ENCODE measurements at places on chromosomes 6 and 20.

- DNase-seq: no peak
Measured at GRCh38 chr6:15477746-15478145, 185.1 kb downstream of the DTNBP1 start.

- DNase-seq: no peak
Measured at GRCh38 chr6:156555116-156555515, 222.1 kb upstream of the ARID1B start.

- DNase-seq: no peak
Measured at GRCh38 chr20:57770852-57771720, 61.3 kb upstream of the PMEPA1 start.

- no peak for DNase-seq
Measured at GRCh38 chr20:39904476-39905112, 784.4 kb downstream of the MAFB start.

GRCh38 chr6:11788043-11788442 lies 9.4 kb upstream of the ADTRP start:
- no peak for DNase-seq

DNA sequence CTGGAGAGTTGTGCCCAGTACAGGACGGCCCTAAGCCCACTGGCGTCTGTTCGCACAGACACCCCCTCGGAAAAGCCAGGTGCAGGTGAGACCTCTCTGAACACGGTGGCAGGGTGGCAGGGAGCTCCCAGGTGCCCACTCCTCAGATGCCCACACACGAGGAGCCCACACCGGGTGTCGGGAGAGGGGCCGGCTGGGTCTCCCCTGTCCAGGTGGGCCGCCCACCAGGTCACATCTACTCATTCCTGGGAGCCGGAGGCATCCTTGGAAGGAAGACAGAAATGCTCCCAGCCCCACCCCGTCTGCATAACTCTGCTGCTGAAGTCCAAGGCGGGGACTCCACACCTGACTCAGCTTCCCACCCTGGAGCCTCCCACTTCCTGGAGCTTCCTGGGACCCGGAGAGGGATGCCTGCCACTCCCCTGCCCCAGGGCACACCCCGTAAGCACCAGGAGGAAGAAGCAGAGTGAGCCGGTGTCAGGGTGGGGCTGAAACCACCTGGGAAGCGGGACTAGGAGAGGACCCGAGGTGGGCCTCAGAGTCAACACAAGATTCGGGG lies 2.5 kb downstream of the SRMS start:
- DNase-seq: no peak

DNA sequence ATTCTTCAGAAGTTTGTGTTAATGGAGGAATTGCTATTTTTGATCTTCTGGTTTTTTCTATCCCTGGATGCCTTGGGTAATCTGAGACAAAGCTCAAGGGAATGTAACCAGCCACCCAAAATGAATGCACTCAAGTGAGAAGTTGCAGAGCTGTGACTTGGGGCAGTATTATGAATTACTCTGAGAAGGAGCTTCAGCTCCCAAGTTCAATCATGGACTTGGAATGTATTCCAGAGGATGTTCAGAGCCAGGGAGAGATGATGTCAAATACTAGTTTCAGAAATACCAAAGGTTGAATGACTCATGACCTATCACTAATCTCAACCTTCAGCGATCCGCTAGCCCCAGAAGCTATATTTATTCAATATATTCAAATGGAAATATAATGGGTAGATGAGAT lies 375.2 kb upstream of the PLCB4 start:
- DNase-seq: no peak

GRCh38 chr6:73004231-73004630 lies 221.1 kb downstream of the KHDC1L start:
- no peak for DNase-seq

DNA sequence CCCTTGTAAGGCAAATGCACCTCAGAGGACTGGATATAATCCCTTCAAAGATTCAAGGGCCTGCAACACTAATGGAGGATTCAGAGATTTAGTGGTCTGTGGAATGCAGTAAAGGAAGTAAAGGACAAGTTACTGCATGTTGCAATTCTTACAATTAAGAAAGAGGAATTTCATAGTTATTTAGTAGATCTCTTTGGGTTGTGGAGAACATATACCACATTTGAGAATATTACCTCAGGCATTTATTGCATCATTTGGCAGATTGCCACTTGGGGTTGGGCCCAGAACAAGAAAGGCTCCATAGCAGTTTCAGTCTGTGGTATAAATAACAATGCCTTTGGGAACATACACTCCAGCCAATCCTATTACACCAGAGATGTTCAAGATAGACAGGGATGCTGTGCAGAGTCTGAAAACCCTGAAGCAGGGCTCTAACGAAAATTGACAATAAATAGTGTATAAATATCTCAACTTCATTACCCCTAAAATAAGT lies 20.9 kb upstream of the EPM2A start:
- no peak for DNase-seq

DNA sequence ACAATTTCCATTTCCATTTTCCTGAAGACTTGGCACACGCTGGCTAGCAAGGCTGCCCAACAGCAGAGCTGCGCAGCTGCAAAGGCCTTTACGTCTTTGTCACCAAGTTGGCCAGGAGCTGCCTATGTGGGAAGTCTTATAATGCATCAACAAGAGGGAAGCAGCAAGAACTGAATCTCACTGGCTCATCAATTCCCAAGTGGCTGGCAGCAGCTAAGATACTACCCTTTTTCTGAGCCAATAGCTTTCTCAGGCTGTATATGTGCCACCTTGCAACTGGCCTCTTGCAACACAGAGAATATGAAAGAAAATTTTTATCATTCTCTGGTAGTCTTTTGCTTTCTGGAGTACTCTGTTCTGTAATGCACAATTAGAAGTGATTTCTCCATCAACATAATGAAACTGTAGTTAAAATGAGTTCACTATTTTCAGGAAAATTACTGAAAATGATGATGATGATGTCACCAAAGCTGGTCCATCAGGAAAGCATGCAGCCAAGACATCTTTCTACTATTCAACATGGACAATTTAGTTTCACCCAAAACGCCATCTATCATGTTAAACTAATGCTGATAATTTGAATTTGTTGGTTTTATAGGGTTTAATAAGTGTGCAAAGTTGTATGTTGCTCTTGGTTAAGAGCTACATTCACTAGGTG lies 97.3 kb upstream of the FOXA2 start:
- DNase-seq: no peak

DNA sequence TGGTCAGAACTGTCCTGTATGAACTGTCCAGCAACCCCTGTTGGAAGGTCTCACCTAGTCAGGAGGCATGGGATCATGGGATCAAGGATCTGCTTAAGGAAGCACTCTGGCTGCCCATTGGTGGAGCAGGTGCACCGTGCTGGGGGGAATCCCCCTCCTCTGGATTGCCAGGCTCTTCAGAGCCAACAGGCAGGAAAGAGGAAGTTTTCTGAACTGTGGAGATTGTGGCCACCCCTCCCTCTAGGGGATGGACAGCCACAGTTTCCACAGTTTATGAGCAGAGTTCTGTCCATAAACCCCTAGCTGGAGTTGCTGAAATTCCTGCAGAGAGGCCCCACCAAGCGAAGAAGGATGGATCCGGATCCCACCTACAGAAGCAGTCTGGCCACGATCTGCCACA lies 13.0 kb upstream of the HLA-DQB1 start:
- DNase-seq: no peak

- no peak for DNase-seq
Measured at GRCh38 chr6:25157183-25157582, 122.0 kb upstream of the CARMIL1 start.

DNA sequence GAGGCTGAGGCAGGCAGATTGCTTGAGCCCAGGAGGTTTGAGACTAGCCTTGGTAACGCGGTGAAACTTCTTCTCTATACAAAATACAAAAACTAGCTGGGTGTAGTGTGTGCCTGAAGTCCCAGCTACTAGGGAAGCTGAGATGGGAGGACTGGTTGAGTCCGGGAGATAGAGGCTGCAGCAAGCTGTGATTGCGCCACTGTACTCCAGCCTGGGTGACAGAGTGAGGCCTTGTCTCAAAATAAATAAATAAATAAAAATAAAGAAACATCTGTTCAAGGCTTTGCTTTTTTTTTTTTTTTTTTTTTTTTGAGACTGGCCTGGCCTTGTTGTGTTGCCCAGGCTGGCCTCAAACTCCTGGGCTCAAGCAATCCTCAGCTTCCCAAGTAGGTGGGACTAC lies 23.7 kb upstream of the SLC23A2 start:
- DNase-seq: no peak

DNA sequence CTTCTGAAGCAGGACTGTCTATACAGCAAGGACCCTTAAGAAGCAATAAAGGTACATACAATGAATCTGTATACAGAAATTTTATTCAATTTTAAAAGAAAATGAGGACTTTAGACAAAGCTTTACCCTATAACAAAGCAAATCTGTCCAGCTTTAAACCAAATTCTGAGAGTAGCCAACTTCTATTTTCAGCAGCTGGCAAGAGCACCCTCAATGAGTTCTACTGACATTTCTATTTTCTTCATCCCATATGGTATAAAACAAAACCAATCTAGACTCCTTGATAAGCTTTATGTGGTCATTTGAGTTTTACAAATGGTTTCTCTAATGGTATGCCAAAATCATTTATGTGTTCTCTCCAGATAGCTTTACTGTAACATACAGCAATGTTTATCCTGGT lies 12.7 kb downstream of the CPNE1 start:
- DNase-seq: no peak

DNA sequence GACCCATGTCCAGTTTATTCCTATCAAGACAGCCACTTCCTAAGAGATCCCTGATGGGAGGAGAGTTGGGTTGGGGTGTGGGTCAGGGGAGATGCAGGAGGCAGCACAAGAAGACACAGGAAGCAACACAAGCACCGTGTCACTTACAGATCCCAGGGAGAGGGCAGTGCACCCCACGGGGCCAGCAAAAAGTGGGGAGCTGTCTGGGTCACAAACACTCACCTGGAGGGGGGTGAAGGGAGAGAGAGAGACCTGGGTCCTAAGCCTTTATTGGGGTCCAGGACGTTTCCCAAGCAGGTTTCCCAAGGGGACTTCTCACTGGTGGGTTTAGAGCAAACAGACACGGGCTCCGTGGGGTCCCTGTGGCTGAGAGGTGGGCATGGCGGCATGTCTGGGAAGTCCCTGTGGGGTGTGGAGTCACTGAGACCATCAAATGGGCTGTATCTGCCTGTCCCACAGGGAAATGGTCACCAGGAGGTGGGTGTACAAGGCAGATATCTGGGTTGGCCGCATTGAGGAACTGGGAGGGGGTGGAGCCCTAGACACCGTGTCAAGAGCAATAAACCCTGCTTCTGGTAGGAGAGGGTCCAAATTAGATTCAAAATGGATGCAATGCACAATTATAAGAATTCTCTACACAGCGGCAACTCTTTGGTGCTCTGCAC lies 1.6 kb upstream of the CD93 start:
- no peak for DNase-seq

DNA sequence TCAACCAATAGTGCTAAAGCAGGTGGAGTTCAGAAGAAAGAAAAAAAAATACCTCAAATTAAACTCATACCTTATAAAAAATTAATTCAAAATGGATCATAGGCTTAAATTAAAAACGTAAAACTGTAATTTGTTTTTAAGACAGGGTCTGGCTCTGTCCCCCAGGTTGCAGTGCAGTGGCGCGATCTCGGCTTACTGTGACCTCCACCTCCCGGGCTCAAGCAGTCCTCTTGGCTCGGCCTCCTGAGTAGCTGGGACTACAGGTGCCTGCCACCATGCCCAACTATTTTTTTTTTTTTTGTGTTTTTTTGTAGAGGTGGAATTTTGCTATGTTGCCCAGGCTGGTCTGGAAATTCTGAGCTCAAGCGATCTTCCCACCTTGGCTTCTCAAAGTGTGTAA lies 111.6 kb downstream of the HDGFL1 start:
- no peak for DNase-seq

DNA sequence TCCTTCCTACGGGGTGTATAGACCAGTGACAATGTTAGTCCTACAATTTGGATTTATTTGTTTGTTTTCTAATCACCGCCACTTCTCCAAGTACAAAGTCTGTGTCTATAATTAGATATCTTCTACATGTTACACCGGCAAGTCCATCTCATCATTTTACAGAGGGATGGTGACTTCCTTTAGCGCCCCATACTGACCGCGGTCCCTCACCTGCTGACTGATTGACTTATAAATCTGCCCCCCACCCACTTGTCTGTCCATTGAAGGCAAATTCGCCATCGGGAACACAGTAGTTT lies 8.9 kb upstream of the NR2E1 start:
- DNase-seq: no peak

DNA sequence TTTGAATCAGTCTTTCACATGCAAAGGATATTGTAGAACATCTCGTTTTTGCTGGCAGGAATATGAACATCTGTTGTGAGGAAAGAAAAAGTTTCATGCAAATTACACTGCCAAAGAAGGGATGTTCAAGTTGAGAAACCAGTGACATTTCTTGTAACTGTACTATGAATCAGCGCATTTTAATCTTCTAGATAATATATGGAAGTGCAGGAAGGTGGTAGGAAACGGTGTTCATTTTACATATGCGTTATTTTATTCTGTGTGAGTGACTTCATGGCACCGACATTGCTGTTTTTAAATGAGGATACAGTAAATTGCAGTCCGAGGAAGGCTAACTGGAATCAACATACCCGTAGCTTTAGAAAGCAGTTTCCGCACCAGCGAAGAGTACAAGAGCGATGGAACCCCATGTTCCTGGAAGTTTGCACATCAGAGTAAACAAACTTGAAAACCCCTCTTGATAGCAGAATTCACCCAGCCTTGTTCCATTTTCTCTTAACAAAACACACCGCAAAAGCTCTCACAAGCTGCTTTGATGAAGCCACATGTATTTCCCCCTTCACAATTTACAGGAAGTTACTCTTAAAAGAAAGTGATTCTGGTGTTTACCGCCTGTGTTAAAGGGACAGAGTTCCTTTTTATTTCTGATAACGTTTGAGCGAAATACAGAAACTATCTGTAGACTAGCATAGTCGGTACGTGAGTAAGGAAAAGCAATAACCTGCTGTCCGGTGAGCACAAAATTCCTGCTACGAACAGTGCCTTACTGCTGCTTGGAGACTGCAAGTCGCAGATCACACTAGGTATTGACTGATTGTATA lies 11.5 kb downstream of the PRDM1 start:
- DNase-seq: no peak

DNA sequence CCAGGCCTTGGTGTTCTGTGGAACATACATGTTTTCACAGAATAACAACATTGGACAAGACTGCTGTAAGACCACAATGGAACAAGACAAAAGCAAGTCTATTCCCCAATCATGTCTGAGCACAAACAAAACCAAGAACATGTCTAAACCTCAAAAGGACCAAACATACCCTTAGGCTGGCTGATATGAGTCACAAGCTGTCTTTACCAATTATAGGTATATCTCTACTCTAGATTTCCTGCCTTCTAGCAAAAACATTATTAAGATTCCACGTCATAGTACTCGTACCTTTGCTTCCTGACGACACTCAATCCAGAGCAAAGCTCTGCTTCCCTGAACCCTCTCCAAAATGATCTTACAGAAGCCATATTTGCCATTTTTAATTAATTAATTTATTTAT lies 15.4 kb upstream of the L3MBTL1 start:
- no peak for DNase-seq

GRCh38 chr20:3045042-3045815 lies 623 bp upstream of the MRPS26 start:
- peak; percentile 81 for DNase-seq

DNA sequence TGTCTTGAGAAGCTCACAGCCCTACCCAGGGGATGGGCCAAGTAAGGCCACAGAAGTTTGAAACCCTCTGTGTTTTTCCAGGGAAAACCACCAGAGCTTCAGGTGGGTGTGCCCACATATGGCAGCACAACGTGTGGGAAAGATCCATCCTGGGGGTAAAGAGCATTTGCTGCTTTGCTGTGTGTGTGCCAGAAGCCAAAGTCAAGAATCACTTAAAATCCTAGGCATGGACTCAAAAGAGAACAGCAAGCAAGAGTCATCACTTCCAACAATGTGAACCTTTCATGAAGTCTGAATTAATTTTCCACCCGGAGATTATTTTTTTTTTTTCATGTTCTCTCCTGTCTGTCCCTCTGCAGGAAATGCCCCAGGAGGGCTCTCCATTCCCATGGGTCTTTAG lies 308.2 kb upstream of the SGK1 start:
- no peak for DNase-seq
